ENCODE measurements at places on chromosomes 7 and 10.
A peak's percentile ranks its signal among the peaks of the same experiment; 100 is the strongest.

DNA sequence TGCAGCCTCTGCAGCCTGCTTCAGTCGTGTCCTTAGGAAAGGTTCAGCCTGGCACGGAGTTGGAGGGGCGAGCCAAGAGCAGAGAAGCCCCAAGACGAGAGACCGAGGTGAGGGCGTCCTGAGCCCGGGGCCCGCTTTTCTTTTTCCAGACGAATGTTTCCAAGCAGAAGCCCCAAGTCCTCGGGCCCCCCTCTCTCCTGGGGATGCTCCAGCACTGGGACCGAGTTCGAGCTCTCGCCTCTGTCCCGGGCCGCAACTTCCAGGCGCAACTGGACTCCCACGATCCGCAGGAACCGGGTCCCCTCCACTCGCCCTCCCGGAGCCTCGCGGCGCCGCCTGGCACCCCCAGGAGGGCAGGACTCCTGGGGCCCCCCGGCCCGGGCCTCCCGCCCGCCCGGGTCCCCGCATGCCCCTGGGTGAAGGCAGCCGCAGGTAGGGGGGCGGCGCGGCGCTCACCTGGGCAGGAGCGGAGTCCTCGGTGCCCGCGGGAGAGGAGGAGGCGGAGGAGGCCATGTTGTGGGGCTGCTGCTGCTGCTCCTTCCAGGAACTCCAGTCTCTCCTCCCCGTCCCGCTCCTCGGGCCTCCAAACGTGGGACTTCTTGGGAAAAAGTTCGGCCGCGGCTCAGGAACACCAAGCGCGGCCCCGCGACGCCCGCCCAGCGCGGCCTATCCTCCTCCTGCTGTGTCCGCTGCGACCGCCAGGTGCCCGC is 45.3 kb upstream of the CDK1 start:
- no peak for DNase-seq

DNA sequence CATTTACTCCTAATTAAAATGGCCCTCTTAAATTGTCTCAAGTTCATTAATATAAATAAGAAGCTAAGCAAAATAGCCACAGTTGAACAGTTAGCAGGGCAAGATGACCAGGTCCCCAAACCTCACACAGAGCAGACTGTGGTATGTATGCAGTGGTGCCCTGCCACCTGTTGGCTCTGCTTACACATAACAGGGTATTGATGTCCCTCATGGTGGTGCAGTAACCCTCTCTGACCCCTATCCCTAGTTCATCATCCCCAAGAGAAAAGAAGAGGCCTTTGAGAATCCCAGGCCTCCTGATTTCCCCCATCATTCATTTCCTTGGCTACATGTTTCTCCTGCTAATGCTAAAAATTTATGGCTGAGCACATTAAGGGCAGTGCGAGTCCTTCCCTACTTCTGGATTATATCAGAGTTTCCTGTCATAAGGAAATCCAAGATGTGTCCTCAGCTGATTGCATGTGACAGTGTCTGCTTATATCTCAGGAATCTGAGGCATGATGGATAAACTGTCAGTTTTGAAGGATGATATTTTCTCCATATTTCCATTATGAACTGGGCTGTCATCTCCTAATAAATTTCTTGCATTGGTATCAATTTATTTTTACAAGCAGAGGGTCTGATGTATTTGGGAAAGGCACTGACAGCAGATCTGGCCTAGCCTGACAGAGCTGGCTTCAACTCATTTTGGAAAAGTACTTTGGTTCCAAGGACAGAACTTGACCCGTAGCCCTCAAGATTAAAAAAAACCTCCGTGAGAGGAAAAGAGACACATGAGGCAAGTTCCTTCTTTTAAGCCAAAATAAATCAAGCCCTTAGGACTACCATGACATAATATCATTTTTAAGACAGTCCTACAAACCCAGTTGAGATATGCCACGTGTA is 880.6 kb downstream of the LRMDA start:
- no peak for DNase-seq

- no peak for DNase-seq
Measured at GRCh38 chr7:65459438-65459837, 85.8 kb downstream of the ZNF92 start.

DNA sequence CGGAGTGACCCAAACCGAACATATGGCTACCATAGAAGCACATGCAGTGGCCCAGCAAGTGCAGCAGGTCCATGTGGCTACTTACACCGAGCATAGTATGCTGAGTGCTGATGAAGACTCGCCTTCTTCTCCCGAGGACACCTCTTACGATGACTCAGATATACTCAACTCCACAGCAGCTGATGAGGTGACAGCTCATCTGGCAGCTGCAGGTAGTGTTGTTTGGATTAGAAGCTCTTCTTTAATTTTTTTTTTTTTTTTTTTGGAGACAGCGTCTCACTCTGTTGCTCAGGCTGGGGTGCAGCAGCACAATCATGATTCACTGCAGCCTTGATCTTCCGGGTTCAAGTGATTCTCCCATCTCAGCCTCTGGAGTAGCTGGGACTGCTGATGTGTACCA is 45.8 kb downstream of the NRF1 start:
- no peak for DNase-seq

DNA sequence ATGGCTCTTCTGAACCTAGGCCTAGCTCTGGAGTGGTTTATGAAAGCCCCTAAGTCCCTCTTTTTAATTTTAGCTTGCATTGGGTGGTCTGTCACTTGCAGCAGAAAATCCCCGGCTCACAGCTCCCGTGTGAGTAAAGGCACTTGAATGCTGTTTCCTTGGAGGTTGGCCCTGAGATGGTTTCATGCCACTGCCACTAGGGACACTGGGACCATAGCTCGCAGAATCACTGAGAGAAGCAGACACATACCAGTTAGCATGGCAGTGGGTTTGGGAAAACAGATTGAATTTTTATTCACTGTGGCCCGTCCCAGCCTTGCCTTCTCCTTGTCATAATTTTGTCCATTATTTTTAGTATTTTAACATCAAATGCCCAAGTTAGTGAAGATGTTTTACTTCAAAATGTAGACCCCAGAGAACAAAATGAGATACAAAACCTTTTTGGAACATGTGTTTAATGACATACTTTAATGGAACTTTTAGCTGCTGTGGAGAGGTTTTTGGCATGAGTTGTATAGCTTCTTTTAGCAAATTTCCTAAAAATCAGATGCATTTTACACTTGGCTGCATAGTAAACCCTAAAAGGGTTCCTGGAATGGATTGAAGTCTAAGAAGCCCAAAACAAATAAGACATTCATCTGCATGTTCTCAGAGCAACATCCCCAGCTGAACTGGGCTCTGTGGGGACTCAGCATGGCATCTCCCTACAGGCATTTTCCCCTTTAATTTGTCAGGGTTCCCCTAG is 259.7 kb upstream of the PITRM1 start:
- DNase-seq: no peak

DNA sequence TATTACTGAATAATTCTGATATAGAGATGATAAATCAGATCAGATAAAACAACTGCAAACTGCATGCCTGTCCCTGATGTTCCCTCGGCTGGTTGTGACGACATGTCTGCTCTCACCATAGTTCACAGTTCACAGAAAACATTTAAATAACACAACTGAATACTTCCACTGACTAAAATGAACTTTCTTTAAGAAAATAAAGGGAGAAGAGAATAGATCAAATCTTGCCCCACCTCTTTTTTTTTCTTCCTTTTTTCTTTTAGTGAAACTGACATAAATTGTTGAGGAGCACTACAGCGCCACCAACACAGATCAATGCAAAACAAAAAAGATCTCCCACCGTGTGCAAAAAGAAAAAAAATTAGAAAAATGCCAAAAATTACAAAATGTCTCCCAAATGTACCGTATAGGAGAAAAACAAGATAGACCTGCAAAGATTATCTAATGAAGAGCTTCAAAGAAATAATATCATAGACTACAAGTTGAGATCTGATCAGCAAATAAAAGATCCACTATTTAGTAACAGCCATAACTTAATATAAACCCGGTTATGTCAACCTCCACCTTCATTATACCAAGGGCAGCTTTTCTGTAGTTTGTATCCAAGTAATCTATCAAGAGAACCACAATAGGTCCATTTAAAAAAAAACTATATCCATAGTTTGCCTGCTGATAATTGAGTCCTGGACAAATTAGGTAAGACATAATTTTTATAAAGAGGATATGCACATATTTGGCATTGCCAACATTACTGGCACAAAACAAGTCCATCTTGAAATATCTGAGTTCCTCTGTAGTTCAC is 30.7 kb upstream of the EPC1 start:
- DNase-seq: peak; percentile 40

GRCh38 chr7:47663213-47663612 is 81.3 kb upstream of the TNS3 start:
- DNase-seq: no peak

- DNase-seq: no peak
Measured at GRCh38 chr7:142185801-142186200, 72.1 kb downstream of the PRSS58 start.

- no peak for DNase-seq
Measured at GRCh38 chr7:128362670-128363069, 1.2 kb upstream of the PRRT4 start.

- DNase-seq: no peak
Measured at GRCh38 chr7:77765906-77766800, 32.1 kb downstream of the TMEM60 start.

GRCh38 chr7:30722187-30722586 is 29.7 kb upstream of the INMT start:
- DNase-seq: no peak

GRCh38 chr10:86668297-86669165 is at the start of gene LDB3:
TSS of gene LDB3 (plus strand) at chr10:86668511. CDS start at chr10:86668692, 181 bp downstream.
- no peak for DNase-seq

- DNase-seq: no peak
Measured at GRCh38 chr7:152459724-152460251, 24.0 kb upstream of the KMT2C start.

GRCh38 chr10:104059364-104059763 is 26.3 kb downstream of the COL17A1 start:
- DNase-seq: no peak

DNA sequence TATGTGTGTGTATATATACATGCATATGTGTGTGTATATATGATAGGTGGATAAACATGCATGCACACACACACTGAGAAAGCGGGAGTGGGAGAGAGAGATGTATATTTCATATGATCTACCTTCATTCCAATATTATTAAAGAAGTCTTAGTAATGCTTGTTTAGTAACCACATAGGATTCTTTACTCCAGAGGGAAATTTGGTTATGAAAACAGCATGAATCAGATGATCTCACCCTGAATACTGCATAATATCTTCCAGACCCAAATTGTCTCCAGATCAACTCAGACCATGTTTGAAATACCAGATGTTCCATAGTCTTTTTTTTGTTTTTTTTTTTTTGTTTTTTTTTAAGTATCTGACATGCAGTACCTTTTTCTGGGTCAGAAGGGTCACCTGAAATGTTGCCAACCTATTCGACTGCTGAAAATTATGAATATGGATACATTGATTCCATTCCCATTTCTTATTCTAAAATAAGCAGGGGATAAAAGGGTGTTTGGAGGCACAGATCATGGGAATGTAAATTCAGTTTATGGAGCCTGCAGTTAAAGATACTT is 17.4 kb downstream of the TES start:
- DNase-seq: no peak

GRCh38 chr7:3493499-3493898 is 192.4 kb downstream of the SDK1 start:
- no peak for DNase-seq

DNA sequence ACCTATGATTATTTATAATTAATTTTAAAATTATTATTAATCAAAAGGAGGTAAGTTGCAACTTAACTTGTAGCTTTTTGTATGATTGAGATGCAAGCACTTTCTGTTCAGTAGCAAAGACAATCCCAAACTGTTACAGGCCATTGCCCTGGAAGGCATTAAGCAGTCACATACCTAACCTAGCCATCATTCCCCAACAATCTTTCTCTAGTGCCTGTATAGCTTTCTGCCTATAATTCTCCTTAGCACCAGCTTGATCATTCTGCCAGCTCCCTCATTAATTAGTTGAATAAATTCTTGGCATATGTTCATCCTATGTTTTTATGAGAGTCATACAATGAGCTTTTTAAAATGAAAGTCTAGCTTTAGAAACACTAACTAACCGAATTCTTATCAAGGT is 178.9 kb upstream of the TMEM106B start:
- peak; percentile 2 for DNase-seq

DNA sequence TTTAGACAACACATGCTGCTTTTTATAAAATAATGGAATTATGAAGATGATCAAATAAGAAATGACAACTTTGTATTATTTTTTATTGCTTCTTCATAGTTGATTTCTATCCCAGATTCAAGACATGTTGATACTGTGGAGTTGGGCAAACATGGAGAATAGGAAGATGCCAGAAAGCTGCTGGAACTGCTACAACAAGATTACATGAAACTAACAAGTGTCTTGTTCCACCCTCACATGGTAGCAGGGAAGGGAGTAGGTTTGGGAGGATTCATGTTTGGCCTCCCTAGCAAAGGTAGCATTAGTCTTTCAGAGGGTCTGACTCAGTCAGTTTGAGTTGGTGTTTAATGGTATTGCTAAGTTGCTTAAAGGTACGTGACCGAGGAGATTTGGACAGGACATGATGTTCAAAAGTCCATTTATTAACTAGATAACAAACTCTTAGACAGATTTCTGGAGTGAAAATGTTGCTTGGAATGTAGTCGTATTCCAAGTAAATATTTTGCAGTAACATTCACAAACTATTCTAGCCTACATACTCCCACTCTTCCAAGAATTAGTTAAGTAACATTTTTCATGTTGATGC is 33.1 kb downstream of the PRR15 start:
- DNase-seq: no peak

GRCh38 chr7:11707606-11708193 is 124.3 kb downstream of the THSD7A start:
- peak; percentile 38 for DNase-seq

GRCh38 chr7:116859323-116859722 is 3.1 kb upstream of the CAPZA2 start:
- no peak for DNase-seq

- no peak for DNase-seq
Measured at GRCh38 chr10:114697061-114697598, 39.1 kb upstream of the ABLIM1 start.

DNA sequence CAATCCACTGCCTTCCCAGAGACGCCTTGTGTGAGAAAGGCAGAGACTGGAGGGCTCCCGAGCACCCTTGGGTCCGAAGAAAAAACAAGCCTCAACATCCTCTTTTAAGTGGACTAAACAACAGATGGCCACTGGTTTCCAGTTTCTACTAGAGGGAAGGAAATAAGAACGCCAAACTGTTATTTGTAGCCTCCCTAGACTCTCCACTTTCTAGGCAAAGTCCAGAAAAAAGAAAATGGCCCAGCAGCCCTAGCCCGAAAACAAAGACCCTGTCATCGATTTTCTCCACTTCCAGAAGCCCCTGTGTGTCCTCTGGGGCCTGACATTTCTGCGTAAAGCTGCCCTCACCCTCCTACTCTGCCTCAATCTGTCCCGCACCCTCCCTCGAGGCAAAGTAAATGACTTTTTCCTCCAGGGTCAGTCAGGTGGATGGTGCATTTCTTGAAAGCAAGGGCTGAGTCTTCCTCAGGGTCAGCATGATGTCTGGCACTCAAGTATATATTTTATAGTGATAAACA is 6.0 kb downstream of the RGS10 start:
- DNase-seq: no peak

GRCh38 chr7:136502162-136502561 is 366.3 kb upstream of the CHRM2 start:
- DNase-seq: no peak
